ENCODE measurements at places on chromosomes 4 and X.

GRCh38 chr4:176981074-176981473 is 188.4 kb upstream of the VEGFC start:
- no peak for DNase-seq

DNA sequence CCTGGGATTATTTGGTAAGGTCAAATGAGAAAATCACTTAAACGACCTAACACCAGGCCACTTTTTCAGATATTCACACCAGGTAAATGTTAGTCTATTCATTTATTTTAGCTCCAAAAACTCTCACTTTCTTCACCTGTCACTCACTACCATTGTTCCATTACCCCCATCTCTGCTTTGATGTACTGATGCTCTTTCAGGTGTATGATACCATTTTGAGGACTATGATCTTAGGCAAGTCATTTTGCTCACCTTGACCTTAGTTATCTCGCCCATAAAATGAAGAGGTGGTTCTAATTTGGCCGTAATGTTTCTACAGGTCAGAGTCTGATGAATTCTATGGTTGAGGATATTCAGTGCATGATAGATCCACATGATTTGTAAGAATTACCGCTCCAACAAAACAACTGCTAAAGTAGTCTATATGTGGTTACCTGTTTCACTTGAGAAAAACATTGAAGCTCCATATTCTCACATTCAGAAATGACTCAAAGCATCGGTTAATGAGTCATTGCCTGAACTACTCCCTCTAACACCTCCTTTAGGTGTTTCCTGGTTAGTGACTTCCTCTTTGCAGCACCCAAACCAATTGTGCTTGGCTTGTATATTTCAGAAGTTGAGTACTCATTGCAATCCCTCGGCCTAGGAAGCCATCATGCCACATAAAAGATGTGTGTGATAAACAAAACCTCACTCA is 4.5 kb downstream of the DTHD1 start:
- no peak for DNase-seq

DNA sequence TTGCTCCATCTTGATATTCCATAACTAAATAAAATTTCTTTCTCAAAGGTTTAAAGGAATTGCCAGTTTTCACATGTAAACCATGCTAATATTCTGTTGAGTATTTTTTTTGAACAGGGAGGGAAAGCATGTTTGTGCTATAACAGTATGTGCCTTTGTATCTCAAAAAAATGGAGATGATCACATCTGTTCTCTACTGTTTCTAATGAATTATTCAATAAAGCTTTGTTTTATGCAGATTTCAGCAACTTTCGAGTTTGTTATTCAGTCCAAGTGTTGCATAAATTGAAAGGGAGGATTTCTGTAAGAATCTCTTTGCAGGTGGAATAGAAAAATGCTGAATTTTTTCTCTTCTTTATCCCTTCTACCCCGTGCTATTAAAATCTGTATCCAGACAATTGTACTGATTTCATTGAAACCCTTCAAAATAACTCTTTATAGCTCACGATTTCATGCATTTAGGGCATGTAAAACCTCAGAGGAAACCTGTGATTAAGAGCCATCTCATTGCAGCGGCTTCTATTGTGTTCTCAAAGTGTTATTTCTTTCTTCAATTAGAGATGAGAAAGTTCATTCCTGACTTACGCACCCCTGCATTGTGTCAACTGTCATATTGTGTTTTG is 42.1 kb downstream of the NEIL3 start:
- no peak for DNase-seq

- peak; percentile 80 for DNase-seq
These were observed at the start of gene MAMLD1 for GRCh38 chrX:150362599-150363481. Gene MAMLD1 (plus strand): TSS chrX:150363317. CDS start chrX:150445517, 82,200 bp downstream.

- DNase-seq = peak; percentile 78
These were observed 7.2 kb upstream of the MAGIX start for GRCh38 chrX:49155243-49155899.

GRCh38 chr4:75058486-75058885 is 125.6 kb downstream of the PARM1 start:
- DNase-seq = no peak

- DNase-seq = peak; percentile 45
These were observed 51.7 kb downstream of the TBCK start for GRCh38 chr4:106264331-106264728.

- no peak for DNase-seq
These were observed 9.4 kb downstream of the ZMYM3 start for GRCh38 chrX:71244359-71245128.

- peak; percentile 98 for DNase-seq
These were observed 222.4 kb downstream of the CRLF2 start for GRCh38 chrX:989959-990510.

DNA sequence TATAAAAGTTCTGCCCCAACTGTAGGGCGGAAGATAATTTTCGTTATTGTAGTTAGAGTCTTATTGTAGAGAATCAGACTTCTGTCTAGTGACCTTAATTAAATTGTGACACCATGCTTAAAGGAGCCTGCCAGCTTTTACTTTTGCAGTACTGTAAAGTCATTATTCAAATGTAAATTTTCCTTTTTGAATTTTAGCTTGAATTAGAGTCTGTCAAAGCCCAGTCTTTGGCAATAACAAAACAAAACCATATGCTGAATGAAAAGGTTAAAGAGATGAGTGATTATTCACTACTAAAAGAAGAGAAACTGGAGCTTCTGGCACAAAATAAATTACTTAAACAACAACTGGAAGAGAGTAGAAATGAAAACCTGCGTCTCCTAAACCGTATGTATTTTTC is 21.8 kb downstream of the OFD1 start:
- no peak for DNase-seq

- peak; percentile 11 for DNase-seq
These were observed 85.1 kb downstream of the SLC10A7 start for GRCh38 chr4:146436423-146437162.

DNA sequence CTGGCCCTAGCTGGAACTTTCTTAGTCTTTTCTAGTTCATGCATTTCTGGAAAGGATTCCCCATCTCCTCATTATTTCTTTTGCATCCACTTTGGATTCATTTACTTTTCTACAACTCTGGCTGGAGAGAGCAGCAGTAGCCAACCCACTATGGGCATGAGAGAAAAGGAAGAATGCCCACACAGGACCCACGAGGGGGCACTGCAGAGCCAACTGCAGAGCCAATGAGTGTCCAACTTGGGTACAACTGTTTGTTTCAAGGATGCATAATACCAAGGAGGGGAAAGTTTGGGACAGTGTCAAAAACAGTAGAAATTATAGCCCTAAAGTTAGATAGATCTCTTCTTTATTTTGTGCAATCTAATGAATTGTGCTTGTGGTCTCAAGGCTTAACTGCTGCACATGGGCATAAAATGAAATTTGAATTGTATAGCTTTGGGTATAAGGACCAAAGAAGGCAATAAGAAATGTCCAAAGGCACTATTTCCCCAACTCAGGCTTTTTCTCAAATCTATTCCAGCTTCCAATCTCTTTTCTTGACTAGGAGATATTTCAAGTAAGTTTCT is 230.6 kb downstream of the NSUN7 start:
- no peak for DNase-seq

DNA sequence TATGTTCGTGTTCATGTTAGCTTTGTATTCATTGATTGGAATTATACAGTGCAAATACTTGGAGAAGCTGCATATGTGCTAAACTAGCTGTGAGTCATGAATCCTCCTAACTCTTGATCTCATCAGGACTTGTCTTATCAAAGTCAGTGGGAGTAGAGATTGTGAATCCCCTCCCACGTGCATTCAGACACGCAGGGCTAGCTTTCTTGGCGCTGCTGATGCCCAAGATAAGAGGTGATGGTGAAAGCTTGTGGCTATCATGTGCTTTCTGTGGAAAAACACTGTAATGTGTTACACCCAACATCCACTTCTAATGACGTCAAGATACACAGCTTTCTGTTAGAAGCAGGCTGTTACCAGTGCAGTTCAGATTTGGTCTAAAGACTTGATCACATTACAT is 348.7 kb upstream of the HAND2 start:
- DNase-seq = peak; percentile 76

DNA sequence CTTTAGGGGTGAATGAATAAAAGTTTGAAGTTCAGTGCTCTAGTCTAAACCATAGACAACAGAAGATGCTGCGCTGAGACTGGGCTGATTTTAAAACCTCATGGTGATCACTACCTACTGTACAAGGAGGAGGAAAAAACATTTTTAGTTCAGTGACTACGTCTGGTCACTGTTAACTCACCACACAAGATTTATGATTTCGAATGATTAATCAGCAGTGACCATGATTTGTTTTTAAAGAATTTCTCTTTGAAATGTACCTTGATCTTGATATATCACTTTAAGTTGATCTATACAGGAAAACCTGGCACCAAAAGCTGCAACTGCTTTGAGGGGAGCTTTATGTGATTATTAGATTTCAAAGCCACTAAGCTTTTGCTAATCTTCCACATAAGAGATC is 286.3 kb downstream of the PDGFC start:
- DNase-seq = peak; percentile 11

DNA sequence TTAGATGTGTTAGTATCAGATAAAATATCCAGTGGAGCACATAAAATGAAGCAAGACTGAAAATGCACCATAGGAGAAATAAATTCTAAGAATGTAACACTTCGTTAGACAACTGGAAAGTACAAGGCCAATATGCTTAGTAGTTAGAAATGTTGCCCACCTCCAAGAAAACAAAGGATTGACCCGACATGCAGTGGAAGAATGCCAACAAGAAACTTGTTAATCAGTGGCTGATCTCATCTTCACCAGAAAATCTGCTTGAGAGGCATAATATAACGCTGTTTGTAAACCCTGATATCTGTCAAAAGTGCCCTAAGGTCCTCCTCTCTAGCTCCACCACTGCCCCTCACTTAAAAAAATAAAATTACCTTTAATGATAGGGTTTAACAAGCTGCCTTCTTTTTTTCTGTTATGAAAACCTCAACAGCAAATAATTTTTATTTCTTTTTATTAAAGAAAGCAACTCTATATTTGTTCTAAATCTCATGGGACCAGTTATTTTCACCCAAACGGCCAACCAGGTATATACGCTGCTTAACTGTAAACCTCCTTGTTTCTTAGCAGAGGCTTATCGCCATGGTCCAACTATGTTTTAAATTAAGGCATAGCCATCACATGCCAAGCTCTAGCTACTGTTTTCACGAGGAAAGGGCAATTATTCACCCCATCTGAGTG is 1.8 kb downstream of the RASGEF1B start:
- no peak for DNase-seq

DNA sequence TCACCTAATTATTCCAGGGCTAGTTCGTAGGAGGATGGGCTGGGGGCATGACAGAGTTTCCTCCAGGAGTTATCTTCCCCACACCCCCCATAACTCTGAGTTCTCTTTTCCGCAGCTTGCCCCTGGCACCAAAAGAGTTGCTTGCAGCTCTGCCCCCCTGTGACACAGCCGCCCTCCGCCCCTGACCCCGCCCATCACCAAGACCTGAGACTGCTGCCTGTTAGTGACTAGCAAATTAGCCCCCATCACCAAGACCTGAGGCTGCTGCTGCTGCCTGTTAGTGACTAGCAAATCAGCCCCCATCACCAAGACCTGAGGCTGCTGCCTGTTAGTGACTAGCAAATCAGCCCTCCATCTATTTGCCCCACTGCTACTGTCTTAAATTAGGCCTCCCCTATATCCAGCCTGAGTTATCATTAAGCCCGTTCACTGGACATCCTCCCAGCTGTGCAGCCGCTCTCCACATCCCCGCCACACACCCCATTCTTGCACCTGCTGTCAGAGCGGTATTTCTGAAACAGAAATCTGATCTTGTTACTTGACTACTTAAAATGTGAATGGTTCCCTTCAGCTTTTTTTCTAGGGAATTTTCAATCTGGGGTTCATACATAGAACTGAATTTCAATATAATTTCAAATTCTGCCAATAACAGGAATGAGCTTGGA is 1.5 kb upstream of the PAPSS1 start:
- no peak for DNase-seq

- DNase-seq = no peak
These were observed 35.0 kb downstream of the OPHN1 start for GRCh38 chrX:68398291-68398690.

- DNase-seq = no peak
These were observed 26.1 kb downstream of the GK start for GRCh38 chrX:30679369-30679768.

- DNase-seq = no peak
These were observed 35.5 kb downstream of the F8 start for GRCh38 chrX:154986826-154987575.

DNA sequence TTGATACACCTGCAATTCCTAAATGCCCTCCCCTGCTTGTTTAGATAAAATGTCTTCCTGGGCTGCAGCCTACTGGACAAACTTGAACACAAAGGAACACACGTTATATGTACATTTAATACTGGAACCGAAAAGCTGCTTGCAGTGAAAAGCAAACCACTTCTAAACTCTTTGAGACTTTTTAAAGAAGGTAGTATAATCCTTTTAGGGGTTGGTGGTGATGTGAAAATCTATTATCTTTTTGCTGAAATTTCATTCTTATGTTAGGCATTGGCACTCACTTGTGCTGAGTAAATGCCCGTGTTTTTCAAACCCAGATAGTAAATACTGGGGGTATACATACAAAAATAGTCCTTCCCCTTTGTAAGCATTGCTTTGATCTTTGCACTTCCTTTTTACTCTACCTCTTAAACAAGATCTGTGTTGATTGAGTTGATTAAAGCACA is 2.2 kb downstream of the NFKB1 start:
- no peak for DNase-seq

DNA sequence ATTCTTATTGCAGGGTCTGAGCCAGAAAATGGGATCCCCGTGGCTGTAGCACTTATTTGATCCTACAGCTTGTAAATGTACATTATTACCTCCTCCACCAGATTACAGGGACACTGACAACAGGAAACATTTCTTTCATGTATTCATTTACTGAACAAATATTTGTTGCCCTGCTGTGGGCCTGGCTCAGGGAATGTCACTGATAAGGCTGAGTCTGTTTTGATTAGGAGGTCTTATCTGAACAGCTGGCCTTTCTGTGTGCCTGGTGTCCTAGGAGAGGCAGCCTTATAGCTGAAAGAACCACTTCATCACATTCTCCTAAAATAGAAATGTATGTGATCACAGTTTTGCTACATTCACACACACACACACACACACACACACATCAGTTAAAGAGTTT is 45.5 kb upstream of the PROM1 start:
- no peak for DNase-seq

- DNase-seq = no peak
These were observed 182.6 kb downstream of the RTL9 start for GRCh38 chrX:110541266-110541665.

- no peak for DNase-seq
These were observed 34.2 kb upstream of the CRMP1 start for GRCh38 chr4:5927116-5927515.

GRCh38 chrX:140664939-140665338 is 44.6 kb upstream of the LINC00632 start:
- DNase-seq = peak; percentile 22

DNA sequence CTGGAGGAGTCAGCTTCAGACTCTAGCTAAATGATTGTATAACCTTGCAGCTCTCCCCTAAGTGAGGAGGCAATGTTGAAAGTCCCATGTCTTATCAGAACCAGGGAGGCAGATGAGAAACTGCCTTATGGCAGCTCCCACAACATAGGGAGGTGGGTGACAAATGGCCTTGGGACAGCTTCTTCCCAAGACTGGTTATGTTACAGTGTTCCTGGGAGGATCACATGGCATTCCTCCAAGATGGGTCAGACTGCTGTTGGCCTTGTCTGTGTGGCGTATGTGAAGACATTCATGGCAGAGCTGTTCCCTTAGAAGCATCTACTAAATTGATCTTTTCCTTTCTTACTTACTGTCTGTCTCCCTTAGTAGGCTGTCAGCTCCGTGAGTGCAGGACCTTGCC is 42.0 kb downstream of the HPRT1 start:
- no peak for DNase-seq

- no peak for DNase-seq
These were observed 62.6 kb downstream of the SORCS2 start for GRCh38 chr4:7254736-7255487.
